ENCODE measurements at places on chromosomes 3 and 15.

- DNase-seq: no peak
Measured at GRCh38 chr3:66303491-66303901, 82.7 kb downstream of the SLC25A26 start.

- no peak for DNase-seq
Measured at GRCh38 chr15:55195996-55196395, 745 bp downstream of the RSL24D1 start.

DNA sequence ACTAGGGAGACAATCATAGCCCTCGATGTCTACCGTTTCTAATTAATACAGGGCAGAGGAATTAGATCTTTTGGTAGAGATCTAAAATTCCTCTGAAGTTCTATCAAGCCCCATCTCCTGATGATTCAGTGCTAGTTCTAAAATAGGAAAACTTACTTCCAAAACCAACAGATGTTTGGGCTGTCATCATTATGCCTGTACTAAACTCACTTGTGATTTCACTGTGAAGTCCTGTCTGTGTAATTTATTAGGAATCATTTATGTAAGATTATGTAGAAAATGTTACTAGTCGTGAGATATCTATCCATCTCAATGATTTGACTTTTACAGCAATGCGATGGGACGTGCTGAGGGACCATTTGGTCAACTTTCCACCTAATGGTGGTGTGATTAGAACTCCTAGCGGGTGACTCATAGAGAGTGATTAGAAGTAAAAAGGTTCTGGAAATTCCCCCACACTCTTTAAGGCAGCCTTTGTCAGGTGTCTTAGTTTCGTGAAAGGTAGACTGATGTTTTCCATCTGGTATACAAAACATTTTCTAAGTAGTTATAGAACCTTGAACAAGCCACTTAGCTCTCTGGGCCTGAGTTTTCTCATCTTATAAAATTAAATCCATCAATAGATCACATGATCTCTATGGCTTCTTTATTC lies 34.2 kb downstream of the LIPC start:
- DNase-seq: no peak

DNA sequence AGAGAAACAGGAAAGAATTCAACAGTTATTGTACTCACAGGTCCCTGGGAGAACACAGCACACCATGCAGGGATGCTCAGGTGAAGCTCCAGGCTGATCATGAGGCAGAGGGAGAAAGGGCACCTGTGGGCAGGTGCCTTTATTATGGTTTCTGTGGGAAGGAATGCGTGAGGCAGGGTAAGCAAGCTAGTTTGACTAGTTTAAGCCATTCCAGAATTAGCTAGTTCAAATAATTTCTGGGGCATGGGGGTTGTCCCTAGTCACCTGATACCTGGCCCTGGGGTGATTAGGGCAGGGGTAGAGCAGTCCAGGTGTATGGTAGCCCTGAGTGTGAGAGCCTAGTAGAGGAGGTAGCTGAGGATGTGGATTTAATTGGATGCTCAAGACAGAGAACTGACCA lies 47.9 kb upstream of the DCLK3 start:
- no peak for DNase-seq

GRCh38 chr15:55250392-55250791 lies 39.2 kb downstream of the RAB27A start:
- DNase-seq: peak; percentile 2

GRCh38 chr3:105865867-105866350 lies 2.9 kb downstream of the CBLB start:
- DNase-seq: no peak

DNA sequence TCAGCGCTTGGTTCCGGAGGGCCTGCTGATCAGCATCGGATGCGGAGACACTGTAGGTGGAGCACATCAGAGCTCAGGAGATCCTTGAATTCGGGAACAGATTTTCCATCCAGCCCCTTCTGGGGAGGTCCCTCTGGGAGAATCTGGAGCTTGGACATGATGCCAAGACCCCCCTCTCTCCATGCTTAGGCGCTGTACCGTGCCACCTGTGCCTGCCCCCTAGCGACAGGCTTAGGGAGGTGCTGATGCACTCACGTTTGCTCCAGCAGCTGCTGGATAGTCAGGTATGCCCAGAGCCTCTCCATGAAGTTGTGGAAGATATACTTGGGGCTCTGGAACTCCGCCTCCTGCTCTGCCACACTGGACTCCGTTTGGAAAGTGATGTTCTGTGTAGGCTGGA lies 9.7 kb downstream of the ITIH4 start:
- DNase-seq: peak; percentile 17

DNA sequence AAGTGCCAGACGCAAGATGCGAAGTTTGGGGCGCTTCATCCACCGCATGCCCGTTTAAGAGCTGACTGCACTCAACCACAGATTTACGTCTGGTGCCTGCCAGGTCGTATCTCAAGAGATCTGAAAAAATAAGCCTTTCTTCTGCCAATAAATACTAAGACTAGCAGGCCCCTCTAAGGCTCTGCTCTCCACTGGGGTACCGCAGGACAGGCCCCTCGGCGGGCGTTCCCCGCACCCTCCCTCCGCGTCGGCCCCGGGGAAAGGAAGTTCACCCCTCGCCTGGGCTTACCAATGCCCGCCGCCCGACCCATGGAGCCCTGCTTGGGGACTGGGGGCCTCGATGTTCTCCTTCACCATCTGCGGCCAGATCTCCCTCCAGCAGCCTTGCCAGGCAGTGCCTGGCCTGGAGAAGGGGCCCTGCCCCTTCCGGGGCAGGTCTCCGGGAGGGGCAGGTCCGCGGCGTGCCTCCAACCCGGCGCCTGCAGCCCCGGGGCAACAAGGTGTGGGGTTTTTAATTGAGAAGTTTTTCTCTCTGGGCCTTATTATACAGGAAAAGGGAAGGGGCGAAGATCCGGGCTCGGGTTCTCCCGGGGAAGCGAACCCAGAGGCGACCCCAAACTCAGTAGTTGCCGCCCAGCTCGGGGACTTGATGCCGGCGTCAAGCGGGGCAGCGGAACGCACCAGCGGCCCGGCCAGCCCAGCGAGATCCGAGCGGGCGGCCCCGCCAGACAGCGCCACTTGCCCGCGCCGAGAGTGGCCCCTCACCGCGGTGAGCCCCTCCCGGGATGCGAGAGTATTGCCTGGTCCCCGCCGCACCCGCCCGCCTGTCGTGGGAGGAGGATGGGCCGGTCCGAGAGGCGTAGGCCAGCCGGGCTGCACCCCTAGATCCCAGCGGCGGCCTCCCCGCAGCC lies 735 bp downstream of the GOLGA8B start:
- peak; percentile 22 for DNase-seq

- DNase-seq: no peak
Measured at GRCh38 chr15:29867241-29868000, 45.2 kb upstream of the TJP1 start.

DNA sequence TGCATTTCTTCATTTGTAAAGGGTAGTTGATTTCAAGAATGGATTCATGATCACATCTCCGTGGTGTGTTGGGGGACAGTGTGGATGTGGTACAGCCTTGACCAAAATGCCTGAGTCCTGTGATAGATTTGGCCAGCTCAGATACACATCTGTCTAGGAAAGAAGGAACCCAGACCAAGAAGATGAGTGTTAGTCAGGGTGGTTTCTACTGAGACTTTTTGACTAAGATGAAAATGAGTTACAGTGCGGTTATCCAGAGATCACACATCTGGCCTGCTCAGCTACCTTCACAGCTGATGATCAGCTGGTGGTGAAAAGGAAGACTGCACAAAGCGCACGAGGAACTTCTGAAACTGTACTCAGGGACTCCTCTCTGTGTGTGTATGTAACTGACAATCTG lies 68.0 kb downstream of the FNDC3B start:
- no peak for DNase-seq
